ENCODE measurements at places on chromosomes 5 and 9.

DNA sequence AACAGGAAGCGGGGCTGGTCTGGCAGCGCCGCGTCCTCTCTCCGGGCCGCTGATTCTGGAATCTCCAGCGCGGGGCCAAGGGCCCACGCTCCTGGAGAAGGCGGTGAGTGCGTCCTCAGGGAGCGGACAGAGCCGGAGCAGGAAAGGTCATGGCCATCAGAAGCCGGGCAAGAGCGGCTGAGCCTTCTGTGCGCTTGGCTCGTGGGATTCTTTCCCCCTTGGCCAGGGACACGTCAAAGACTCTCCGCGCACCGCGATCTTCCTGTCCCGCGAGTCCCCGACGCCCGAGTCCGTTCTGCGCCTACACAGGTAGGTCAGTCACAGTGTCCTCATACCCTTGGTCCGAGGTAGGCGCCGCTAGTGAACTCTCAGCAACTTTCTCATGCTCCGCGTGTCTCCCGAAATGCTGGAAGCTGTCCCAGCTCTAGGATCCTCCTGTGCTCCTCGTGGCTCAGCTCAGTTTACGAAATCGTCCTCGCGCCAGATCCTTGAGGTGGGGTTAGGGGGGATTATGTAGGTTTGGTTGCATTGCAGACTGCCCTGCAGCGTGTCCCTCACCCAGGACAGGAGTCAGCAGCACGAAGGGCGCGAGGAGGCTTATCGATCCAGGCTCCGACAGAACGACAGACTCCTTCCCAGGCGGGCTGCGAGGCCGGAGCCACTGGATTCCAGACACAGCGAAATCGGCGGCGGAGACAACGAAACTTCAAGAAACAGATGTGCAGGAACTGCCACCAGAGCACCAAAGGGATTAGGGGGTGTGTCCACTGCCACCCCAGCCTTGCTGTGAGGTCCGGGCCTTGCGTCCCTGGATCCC, 8.7 kb downstream of the LHX6 start:
- DNase-seq = no peak

GRCh38 chr5:56516035-56516434, 282.9 kb upstream of the ANKRD55 start:
- DNase-seq = no peak

GRCh38 chr5:17096952-17097695, 120.3 kb upstream of the BASP1 start:
- DNase-seq = no peak

DNA sequence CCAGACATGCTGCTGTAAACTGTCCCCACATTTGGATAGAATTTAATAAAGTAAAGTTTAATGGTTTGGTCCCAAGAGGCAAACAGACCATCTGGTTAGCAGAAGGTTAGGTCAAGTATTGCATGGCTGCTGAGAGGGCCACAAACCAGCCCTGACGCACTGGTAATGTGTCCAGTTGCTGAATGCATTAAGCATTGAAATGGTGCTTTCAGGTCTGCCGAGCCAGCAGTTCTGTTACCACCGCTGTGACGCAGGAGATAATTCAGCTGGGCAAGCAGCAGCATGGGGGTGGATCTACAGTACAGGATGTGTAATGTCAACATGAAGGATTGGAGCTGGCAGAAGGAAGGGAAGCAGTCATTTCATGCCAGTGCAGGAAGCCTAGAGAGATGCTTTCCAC, 16.0 kb downstream of the ZNF462 start:
- DNase-seq = no peak

GRCh38 chr5:122842016-122842580, 3.3 kb upstream of the SNX24 start:
- no peak for DNase-seq

- no peak for DNase-seq
Observed at GRCh38 chr5:56166671-56167385, 66.3 kb downstream of the ANKRD55 start.

- DNase-seq = no peak
Observed at GRCh38 chr9:115341426-115341825, 223.5 kb upstream of the TNC start.

- no peak for DNase-seq
Observed at GRCh38 chr5:139177809-139178588, 20.2 kb downstream of the SIL1 start.

GRCh38 chr5:125199968-125200865, 453.8 kb upstream of the ZNF608 start:
- no peak for DNase-seq

- no peak for DNase-seq
Observed at GRCh38 chr9:134782921-134783698, 97.5 kb upstream of the FCN2 start.

GRCh38 chr5:149961957-149962409, 1.4 kb downstream of the SLC26A2 start:
- no peak for DNase-seq

- no peak for DNase-seq
Observed at GRCh38 chr5:122864400-122864799, 19.0 kb downstream of the SNX24 start.

- DNase-seq = no peak
Observed at GRCh38 chr9:91643481-91644077, 219.9 kb upstream of the NFIL3 start.

DNA sequence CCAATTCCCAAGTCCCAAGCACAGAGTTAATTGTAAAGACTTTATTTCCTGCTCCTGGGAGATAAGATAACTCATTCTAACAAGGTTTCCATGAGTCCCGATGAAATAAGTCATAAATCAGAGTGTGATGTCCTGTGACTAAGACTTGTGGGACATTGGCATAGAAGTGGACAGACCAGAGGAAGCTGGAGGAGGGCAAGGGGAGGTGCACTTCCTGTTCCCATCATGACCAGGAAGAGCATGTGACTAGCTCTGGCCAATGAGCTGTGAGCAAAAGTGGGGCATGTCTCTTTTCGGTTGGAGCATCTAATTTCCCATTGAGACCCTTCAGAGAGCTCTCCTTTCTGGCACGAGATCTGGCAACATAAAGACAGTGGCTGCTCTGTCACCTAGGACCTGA, 100.4 kb downstream of the ZNF354C start:
- DNase-seq = no peak

DNA sequence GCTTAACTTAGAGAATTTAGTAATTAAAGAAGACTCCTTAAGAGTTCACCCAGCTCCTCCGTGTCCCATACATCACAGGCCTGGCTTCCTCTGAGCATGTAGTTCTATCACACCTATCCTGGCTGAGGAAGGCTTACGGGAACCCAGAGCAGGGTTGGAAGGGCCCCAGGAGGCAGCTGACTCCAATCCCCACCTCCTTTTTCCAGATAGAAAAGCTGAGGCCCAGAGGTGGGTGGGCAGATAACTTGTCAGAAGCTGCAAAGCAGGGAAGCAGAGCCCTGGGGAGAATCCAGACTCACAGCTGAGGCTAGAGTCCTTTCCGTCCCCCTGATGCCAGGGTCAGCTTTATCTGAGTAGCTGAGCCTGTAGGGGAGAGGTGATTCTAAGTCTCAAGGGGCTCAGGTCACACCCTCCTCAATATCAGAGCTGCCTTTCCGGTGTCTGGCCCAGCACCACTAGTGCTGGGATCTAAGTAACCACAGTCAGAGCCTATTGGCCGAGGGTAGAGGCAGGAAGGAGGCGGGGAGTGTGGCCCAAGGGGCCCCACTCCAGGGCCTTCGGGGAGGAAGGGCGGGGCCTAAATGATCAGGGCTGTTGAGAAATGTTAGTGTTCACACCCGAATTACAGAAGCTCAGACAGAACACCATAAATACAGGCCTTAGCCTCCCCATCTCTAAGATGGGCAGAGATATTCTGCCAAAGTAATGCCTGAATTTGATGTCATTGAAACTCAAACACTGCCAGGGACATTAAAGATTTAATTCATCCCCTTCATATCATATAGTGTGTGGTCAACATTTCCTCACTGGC, 9.9 kb downstream of the CCDC69 start:
- peak; percentile 61 for DNase-seq

GRCh38 chr9:137293482-137294090, 8.5 kb downstream of the NRARP start:
- no peak for DNase-seq

DNA sequence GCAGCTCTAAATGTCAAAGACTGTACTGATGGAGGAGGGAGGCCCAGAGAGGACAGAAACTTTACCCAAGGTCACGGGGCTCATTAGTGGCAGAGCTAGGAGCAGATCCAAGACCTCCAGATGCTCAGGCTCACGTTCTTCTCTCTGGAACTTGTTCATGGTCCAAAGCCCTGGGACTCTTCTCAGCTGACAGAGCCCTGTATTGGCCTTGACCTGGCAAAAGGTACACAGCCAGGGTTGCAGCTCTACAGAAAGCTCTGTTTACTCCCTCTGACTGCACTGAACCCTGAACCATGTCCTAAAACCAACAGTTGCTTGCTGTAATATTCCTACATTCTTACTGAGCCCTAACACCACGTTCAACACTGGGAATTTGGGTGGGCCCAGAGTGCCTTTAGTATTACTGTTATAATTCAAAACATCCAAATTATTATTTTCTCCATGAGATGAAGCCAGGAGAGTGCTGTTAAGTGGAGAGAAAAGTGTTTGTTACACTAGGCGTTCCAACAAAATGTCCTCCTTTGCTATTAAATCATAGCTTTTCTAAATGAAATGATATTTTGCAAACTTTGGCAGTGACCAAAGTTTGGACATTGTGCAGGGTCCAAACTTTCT, 602.4 kb upstream of the CLINT1 start:
- DNase-seq = no peak

DNA sequence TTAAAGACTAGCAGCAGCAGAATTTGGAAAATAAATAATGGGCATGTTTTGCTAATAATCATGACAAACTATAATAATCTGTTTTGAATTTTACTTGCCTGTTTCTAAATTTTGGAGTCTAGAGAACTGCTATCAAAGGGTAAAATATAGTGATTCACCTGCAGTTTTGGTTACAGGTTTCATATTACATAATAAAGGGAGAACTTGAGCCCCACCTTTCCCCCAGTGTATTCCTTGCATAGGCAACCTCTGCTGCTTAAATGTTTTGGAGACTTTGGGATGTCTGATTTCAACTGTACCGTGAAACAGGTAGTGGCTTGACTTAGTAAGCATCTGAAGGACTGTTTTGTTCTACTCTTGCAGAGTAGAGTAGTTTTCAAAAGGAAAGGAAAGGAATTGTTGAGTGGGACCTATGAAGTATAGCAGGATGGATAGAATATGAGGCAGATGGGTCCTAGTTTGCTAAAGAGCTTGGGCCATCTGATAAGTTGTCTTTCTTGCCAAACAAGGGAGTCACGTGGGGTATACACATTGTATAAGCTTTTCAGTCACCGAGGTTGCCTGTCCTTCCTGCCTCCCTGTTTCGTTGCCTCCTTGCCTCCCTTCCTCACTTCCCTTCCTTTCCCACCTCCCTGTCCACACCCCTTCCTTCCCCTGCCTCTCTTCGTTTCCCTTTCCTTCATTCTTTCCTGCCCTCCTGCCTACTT, 19.1 kb downstream of the CREBRF start:
- DNase-seq = no peak

DNA sequence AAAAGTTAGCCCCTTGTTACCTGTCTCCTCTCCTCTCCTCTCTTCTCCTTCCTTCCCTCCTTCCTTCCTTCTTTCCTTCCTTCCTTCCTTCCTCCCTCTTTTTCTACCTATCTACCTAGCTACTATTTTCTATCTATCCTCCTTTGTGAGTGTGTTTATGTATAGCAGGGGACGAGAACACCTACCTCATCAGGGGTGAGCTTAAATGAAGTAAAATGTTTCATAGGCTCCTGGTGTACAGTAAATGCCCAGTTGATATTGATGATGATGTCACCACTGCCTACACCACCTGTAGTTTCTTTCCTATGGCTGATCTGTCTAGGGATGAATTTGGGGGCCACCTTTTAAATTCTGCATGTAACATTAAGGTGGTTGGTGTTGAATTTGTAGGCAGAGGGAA, 4.3 kb downstream of the SPIN1 start:
- DNase-seq = no peak

- no peak for DNase-seq
Observed at GRCh38 chr5:115336201-115336720, 39.8 kb upstream of the CCDC112 start.
